ENCODE measurements at places on chromosomes 4 and X.

DNA sequence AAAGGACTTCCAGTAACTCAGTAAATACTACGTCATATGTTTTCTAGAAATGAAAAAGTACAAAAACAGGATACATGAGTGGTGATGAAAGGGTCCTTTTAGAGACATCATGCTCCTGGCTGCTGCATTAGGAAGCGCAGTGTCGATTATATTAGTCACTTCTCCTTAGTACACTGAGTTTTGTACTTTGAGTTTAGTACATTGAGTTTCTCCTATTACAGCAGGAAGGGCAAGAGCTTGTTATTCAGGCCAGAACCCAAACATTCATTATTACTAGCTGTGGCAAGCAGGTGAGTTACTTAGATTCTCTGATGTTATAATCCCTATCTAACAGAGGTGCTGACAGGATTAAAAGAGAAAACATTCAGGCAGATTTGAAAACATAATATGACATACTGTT, 21.3 kb downstream of the RPGR start:
- no peak for DNase-seq

DNA sequence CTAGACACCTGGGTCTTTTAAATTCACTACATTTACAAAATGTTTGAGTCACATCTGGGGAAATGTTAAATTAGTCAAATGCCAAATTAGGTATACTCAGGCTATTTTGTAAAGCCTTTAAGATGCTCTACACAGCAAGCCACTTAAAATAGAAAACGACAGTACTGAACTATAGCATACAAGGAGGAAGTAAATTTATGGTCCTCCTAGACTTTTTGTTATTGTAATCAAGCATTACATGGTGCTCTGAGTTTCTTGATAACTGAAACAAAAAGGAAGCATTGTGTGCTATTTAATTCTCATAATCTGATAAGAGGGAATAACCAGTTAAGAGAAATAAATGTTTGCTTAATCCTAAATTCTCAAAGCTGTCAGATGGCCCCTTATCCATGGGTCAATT, 46.2 kb downstream of the SLC9A7 start:
- peak; percentile 26 for DNase-seq

DNA sequence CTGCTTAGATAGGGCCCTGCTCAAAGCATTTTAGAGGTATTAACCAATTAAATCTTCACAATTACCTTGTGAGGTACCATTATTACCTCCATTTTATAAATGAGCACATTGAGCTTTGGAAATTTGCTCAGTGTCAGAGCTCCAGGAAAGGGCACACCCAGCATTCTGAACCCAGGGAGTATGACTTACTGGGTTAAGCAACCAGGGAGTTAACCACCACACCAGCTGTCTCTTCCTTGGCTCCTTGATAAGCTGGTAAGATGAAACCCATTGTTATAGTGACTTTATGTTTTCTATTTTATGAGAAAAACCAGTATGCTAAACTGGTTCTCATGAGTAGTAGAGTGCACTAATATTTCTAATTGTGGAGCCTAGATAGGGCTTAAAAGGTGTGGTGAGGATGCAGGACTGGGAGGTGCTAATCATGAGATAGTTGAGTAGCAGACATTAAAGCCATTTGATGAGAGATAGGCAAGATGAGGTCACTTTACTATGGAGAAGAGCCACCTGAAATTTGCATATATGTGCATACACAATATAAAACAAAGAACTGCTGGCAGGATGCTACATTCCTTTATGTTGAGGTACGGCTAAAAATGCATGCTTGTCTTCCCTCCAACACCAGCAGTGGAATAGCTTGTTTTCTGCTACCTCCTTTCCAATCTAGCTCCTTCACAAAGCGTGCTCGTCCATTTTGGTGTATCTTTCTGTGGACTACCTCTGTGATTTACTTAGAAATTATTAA, 556.1 kb downstream of the SPRY1 start:
- DNase-seq, result no peak

DNA sequence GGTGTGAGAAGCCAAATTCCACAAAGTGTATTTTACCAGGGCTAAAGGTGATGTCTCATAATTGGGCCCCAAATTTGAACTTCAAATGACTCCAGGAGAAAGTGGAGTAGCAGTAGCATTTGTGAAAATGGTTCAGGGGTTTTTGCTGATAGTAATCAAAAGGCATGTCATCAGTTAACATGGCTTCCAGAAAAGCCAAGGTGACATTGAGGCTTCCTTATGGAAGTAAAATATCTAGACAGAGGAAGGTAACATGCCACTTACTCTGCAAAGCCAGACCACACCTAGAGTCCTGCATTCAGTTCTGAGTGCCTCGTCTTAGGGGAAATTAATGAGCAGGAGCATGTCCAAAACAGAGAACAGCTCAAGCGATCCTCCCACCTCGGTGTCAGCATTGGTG, 2.2 kb upstream of the RPL36A start:
- DNase-seq, result no peak

DNA sequence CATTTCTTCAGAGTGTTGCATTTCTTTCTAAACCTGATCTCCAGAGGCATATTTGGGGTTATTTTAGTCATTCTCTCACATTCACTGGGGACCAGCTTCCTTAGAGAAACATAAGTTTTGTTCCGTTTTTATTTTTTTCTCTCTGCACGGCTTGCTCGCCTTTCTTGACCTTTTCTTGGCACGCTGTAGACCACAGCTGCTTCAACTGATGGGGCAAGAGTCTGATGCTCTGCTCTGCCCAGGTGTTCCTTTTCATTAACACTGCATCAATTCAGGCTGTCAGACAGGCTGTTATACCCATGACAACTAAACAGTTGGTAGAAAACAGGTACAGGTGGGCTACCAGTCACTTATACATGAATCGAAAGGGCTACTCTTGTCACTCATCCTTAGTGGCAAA, 682.2 kb upstream of the DIAPH2 start:
- no peak for DNase-seq

- no peak for DNase-seq
These were observed 138.0 kb upstream of the PJA1 start for GRCh38 chrX:69303231-69303630.

GRCh38 chrX:71128915-71129765, 10.7 kb downstream of the MED12 start:
- peak; percentile 68 for DNase-seq

- peak; percentile 90 for DNase-seq
These were observed 23.5 kb downstream of the TLR10 start for GRCh38 chr4:38759113-38759789.

DNA sequence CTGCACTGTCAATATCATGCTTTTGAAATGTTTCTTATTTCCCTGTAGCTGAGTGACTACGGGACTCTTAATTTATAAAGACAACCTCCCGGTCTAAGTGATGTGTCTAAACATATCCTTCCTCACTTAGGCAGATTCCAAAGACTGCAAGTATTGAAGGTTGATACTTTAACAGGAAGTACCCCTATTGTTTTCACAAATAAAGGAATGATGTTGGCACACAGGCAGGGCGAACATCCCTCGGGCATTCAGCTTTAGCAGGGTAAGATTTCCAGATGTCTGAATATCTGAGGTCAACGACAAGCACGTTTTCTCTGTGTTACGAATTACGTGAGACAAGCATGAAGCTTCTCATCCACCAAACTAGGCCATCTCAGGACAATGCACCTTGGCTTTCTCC, 638.0 kb upstream of the FRG1 start:
- no peak for DNase-seq

DNA sequence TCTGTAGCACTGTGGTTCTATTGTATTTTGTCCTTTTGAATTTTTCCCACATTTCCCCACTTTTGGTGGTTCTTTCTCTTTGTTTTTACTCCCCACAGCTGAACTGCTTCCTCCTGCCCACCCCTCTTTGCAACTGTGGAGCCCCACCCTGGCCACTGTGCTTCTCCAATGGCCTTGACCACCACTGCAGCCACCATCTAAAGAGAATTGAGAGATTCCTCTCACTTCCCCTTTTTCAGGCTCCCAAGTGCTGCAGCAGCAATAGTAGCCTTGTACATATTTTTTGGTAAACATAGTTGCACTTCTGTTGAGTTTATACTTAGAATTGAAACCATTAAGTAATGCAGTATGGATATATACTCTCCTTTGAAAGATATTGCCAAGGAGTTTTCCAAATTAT, 51.3 kb upstream of the FRMPD3 start:
- DNase-seq, result no peak

DNA sequence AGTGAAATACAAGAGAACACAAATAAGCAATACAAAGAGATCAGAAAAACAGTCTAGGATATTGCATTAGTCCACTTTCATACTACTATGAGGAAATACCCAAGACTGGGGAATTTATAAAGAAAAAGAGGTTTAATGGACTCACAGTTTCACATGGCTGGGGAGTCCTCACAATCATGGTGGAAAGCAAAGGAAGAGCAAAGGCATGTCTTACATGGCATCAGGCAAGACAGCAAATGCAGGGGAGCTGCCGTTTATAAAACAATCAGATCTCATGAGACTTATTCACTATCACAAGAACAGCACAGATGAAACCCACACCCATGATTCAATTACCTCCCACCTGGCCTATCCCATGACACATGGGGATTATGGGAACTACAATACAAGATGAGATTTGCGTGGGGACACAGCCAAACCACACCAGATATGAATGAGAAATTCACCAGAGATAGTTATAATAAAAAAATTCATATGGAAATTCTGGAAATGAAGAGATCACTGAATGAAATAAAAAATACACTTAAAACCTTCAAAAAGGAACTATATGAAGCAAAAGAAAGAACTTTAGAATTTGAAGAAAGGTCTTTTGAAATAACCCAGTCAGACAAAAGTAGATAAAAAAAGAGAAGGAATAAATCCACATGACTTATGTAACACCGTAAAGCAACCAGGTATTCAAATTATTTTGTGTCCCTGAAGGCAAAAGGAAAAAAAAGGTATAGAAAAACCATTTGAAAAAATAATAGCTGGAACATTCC, 16.2 kb upstream of the NAA11 start:
- DNase-seq, result no peak

GRCh38 chrX:11629593-11630211, 36.0 kb downstream of the ARHGAP6 start:
- DNase-seq, result peak; percentile 9

- DNase-seq, result no peak
These were observed 25.5 kb downstream of the DCUN1D4 start for GRCh38 chr4:51868449-51868847.

GRCh38 chrX:6678313-6678712, 143.4 kb upstream of the VCX3A start:
- DNase-seq, result no peak

- DNase-seq, result no peak
These were observed 52.5 kb downstream of the TRPC5OS start for GRCh38 chrX:111928456-111928855.

DNA sequence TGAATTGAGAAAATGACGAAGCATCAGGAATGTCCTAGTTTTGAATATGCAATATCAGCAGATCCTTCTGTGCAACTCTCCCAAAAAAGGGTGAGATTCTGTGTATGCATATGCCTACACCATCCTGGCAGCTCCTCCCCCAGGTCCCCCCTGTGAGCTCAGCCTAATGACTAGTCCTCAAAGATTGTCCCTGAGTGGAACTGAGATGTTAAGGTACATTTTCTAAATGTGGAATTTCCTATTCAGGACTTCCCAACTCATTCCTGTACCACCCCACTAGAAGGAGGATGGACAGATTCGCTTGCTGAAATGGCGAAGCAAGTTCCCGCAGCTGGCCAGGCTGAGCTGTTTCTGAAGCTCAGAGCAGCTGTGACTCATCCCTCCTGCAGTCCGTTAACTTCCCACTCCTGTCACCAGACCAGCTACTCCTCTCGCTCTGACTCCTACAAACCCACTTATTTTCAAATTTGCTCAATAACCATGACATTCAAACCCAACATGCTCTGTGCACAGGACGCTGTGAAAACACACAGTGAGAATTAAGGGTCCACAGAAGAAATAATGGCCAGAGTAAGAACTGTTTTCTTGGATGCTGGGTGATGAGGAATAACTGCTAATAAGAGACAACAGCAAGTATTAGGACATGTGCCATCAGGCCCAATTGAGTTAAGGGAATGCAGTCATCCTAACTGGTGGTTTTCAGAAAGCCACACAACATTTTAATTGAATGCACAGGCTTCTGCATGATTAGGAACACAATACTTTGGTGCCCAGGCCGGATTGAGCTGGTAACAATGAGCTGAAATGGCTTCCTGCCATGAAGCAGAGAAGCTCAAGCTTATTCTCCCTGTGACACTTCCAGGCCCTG, 40.0 kb upstream of the IRF2 start:
- DNase-seq, result no peak

DNA sequence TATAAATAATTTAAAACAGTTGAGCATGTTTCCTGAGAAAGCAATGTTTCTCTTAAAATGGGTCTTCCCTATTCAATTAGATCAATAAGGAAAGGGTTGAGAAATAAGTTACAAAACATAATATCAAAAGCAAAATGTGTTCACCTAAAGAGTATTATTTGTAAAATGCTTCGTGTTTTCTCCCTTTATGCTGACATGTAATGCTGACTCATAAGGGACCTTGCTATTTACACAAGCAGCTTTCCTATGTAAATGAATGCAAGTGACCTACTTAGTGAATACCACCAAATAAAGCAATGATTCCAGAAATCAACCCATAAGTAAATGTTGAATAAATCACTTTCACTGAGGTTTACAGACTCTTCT, 91.5 kb downstream of the ELOVL6 start:
- DNase-seq, result no peak

- no peak for DNase-seq
These were observed 103.5 kb upstream of the ENPEP start for GRCh38 chr4:110372485-110372884.

GRCh38 chrX:31423609-31424189, 351.9 kb upstream of the FTHL17 start:
- DNase-seq, result peak; percentile 56

GRCh38 chrX:132401935-132402334, 86.9 kb downstream of the MBNL3 start:
- DNase-seq, result no peak

DNA sequence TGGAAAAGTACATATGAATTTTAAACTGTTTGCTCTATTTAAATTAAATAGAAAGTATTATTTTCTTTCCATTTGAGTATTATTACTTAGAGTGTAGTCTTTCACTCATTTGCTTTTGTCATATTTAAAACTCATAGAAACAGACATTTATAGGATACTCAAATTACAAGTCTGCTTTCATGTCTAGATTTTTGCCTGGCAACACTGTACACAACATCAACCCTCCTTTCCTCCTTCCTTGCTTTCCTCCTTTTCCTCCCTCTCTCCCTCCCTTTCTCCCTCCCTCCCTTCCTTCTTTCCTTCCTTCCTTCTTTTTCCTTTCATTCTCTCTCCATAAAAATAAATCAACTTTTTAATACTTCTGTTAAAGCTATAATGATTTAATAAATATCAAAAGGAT, 2361.2 kb downstream of the ARAP2 start:
- DNase-seq, result no peak

DNA sequence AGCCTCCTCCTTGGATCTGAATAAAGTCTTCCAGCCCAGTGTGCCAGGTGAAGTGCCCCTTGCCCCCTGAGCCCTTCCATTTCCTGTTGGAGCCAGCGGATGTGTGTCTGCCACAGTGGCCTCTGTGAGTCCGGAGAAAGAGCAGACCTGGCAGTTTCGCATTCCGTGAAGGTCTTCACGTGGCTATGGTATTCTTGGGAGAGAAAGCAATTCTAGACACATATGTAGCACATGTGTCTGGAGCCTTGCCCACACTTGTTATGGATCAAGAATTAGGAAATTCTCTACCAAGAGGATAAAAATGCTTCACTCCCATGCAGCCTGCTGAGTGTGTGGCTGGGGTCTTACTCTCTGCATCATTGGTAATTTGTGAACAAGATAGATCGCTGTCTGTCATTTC, 130.9 kb downstream of the REPS2 start:
- DNase-seq, result no peak
